ENCODE measurements at places on chromosomes 2 and 18.

DNA sequence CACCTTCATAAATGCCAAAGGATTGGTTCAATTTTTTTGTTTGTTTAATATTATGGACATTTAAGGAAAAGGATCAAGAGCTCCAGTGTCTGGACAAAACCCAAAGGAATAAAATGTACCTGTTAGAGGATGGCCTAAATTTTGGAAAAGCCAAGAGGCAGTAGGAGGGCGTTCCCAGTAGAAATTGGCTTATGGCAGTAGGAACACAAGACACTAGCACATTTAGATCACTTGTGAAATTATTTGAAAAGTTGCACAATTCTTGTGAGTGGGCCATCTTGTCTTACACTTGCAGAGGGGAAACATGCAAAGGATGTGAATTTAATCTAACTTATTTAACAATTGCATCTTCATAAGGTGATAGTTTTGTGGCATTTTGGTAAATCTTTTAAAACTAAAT, 3.2 kb downstream of the BZW1 start:
- DNase-seq, result no peak

GRCh38 chr2:110157153-110157793, 41.7 kb upstream of the MALL start:
- no peak for DNase-seq

- no peak for DNase-seq
Observed at GRCh38 chr2:132652474-132652873, 17.5 kb downstream of the LYPD1 start.

DNA sequence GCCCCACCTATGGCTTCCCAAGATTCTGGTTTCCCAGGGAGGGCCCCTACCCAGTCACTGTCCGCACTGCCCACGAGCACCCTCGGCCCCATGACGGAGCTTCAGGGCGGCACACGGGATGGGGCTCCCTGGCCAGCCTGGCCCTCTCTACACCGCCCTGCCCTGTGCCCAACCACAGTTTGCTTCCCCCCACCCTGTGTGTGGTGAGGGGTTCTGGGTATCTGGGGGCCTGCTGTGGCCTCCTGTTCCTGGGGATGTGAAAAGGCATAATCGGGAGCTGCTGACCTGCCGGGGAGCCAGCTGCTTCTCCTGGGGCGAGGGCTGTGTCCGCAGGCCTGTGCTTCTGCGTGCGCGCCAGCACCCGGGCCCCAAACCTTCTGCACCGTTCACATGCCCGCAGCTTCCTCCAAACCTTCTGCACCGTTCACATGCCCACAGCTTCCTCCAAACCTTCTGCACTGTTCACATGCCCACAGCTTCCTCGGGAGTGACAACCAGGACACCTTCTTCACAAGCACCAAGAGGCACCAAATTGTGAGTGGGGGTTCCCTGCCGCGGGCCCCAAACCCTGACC, 12.4 kb downstream of the ANO7 start:
- no peak for DNase-seq

GRCh38 chr2:231034291-231034882, 2.9 kb upstream of the C2orf72 start:
- no peak for DNase-seq

GRCh38 chr2:66370824-66371223, 64.1 kb upstream of the MEIS1 start:
- no peak for DNase-seq

DNA sequence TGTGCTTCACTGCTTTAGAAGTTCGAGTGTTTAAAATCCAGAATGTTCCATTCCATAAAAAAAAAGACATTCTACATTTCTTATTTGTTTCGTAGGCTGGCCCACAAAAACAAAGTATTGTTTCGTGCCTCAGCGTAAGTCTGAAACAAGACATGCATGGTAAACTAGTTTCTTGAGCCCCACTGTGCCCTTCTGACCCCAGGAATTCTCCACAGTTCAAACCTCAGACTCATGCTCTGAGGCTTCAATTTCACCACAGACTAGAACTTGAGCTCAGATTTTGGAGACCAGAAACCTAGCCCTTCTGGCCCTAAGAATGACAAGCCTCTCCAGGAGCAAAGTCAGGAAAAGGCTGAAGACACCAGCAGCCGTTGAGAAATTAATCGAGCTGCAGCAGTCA, 151.5 kb downstream of the SLC8A1 start:
- no peak for DNase-seq

DNA sequence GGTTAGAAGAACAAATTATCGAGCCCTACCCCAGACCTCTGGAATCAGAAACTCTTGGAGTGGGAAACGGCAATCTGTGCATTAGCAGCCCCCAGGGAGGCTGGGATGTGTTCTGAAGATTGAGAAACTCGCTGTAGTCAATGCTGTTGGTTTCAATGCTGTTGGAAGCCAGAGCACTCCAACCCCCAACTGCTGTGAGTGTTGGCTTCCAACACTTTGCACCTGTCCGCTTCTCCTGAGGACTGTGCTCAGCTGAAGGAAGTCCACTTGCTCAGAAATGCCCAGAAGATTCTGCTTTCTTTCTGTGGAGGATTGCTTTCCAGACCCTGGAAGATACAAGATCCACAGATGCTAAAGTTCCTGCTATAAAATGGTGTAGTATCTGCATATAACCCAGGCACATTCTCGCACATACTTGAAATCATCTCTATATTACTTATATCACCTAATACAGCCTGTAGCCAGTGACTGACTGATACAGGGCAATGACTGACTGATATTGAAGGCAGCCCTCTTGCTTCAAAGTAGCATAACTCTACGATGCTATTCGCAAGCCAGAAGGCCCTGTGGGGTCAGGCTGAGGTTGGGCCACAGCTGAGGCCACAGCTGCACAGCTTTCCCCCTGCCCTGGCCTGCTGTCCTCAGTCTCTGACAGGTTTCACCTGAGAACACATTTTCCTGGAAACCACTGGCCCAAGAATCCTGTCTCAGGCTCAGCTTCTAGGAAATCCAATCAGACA, 757.7 kb upstream of the ID2 start:
- DNase-seq, result no peak

GRCh38 chr2:241120440-241120839, 18.4 kb upstream of the MTERF4 start:
- no peak for DNase-seq

DNA sequence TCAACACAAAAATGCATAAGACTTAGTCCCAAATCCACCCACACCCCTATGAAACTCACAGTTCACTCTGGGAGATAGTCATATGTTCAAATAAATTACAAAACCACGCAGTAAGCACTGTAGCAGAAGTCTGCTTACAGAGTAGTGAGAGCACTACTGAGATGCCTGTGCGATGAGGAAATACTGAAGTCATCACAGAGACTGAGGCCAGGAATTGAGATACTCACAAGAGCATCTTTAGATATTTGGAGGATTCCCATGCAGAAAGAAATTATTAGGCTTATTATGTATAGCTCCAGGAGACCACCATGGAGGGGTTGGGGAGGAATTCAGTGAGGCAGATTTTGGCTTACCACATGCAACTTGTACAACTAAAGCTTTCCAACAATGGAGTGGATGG, 82.3 kb downstream of the ANTXR1 start:
- DNase-seq, result no peak

DNA sequence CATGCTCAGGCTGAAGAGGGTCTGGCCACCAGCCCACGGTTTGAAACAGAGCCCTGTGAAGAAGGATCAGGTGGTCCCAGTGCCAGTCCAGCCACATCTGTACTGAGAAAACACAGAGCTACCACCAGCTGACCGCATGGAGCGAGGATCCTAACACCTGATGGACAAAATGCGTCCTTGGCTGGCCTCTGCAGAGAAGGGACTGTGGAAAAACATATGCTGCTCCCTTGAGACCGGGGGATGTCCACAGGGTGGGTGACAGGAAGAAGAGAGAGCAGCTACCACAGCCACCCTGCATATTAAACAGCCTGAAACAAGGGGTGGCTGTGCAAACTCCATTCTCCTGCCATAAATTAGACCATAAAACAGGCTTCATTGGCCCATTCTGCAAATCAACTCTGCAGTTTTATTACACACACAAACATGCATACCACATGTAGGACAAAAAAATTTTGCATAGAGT, 137.2 kb downstream of the BCL2 start:
- no peak for DNase-seq

DNA sequence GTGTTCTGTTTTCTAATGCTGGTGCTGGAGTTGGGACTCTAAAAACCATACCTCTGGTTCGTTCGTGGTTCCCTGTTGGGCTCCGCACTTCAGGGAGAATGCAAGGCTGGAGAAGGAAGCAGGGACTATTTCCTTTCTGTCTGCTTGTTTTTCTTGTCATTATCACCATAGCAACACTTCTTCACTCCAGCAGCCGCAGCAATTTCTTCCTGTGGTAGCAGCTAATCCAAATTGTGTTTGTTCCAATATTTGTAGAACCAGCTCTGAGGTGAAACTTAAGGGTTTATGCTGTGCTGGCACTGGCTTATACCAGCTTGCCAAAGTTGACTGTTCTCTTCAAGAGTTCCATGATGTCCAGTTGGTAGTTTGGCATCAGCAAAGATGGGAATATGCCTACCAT, 301.4 kb upstream of the SYT4 start:
- no peak for DNase-seq

DNA sequence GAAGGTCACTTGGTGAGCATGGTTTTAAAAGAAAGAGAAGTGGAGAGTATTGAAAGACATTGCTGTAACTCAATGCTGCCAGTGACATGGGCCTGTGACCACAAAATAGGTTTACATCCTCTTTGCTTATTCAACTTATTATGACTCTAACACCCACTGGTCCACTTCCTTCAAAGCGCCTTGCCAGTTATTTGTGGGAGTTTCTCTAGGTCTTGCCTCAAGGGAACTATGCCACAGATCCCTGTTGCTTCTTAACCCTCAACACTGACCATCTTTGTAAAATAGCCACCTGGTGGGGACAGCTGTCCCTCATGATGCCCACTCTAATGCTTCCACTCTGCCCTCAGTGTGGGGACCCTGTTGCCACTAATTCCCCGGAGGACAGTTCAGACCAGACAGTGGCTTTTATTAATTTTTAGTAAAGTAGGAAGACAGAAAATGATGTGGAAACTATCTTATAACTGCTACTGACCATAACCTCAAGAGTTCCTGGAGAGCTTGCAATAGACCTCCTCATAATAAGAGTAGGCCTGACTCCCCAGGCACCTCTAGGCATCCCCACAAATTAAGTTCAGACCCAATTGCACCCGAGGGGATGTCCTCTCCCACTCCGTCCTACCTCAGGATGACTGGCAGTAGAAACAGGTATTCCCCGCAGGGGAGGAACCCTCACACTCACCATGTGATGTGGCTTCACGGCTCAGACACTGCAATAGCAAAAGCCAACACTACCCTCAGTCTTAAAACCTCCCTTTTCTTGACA, 31.3 kb upstream of the SLC25A52 start:
- no peak for DNase-seq

DNA sequence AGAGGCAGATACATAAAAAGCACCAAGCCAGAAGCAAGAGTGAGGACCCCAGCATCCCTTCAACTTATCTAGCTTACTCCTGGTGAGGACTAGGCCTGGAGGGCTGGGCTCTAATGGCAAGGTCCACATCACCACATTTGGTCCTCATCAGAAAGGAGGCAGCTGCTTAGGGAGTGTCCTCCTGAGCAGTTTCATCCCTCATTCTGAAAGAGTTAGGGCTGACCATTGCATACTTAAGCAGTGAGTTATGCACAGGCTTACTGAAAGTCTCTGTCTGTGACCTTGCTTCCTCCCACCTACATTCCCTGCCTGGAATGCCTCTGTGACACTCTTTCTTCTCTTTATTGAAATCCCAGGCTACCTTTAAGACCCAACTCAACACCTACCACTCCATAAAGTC, 301.8 kb upstream of the ACVR2A start:
- no peak for DNase-seq

DNA sequence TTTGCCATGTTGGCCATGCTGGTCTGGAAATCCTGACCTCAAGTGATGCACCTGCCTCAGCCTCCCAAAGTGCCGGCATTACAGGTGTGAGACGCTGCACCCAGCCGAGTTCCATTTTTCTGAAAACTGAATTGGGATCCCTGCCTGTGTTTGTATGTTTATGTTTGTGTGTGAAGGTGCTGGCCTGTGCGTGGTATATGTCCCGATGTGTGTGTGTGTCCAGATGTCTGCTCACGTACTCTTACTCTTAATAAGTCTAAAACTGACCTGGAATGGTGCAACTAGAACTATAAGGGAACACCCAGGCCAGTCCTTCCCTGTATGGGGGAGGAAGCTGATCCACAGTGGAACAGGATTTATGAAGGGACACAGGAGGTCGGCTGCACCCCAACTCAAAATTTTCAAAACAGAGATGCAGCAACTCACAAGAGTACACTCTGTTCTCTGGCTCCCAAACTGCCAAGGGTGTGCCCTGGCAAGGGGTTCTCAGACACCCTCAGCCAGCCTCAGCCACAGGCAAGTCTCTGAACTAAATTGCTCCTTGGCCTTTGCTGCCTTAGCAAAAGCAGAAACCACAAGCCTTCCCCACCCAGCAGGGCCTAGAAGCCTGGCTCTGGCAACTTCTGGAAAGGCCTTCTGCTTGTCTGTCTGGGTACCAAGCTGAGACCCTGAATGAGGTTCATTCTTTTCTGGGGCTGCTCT, 36.5 kb downstream of the RHOB start:
- DNase-seq, result no peak

- no peak for DNase-seq
Observed at GRCh38 chr2:191954451-191954850, 107.6 kb upstream of the CAVIN2 start.

DNA sequence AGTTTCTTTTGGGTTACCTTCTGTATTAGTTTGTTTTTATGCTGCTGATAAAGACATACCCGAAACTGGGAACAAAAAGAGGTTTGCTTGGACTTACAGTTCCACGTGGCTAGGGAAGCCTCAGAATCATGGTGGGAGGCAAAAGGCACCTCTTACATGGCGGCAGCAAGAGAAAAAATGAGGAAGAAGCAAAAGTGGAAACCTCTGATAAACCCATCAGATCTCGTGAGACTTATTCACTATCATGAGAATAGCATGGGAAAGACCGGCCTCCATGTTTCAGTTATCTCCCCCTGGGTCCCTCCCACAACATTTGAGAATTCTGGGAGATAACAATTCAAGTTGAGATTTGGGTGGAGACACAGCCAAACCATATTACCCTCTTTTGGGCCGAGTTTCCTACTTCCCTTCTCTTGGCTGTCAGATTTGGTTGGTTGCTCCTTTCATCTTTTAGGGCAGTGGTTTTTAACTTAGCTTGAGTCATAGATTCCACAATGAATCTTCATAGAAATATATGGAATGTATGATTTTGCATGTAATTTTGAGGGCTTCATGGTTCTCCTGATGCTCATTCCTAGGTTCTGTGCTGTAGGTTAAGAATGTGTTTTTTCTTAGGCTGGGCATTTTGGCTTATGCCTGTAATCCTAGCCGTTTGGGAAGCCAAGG, 44.2 kb downstream of the CEP192 start:
- no peak for DNase-seq

DNA sequence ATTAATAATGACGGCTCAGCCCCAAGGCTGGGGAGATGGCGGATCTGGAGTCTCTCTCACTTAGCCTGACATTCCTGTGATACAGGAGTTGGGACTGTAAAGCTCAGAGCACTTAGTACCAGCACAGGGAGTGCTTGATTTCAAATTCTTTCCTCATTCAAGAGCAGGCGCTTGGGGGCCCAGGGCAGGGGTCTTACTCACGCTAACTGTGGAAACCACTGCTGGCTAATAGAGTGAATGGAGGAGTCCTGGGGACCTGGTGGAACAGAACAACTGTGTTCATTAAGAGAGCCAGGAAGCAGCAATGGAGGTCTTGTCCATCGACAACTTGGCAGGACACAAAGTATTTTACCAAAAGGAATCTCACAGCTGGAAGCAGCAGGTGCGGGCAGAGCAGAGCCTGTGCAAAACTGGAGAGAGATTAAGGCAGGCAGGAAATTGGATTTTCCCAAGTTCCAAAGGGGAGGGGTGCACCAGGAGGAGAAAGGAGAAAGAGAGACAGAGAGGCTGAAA, 358.9 kb downstream of the TNS1 start:
- no peak for DNase-seq

GRCh38 chr2:174873471-174873870, 109.2 kb upstream of the CHRNA1 start:
- DNase-seq, result no peak

Measured in stimulated activated CD8-positive, alpha-beta memory T cell treated with anti-CD3 and anti-CD28 coated beads, Interleukin-15, amount 100 ng/mL, for 4 hours (primary cell).